ENCODE measurements at places on chromosomes 4 and X.

DNA sequence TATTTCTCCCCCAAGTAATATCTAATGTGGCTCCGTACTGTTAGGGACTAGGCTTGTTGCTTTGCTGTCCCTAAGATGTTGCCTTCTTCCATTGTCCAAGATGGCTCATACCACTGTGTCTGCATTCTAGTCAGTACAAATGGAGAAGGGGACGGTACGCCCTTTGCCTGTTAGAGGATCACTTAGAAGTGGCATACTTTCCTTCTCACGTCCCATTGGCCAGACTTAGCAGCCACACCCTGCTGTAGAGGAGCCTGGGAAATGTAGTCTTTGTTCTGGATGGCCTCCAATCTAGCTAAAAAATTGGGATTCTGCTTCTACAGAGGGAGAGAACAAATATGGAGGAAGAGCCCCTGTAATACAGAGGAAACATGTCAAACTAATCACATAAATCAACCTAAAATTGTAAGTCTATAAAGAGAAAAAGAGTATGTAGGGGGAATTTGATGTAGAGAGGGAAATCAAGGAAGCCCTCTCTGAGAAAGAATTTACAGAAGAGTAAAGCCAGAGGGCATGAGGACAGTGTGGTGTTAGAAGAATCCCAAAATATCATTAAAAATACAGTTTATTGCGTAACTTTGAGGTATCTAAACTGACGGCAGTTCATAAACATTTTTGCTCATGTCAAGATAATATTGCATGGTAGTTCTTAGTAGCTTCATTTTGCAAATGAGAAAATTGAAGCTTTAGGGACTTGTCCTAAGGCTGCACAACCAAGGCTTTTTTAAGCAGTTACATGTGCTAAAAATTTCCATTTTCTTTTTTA lies 15.1 kb downstream of the PRIMPOL start:
- DNase-seq, result no peak

DNA sequence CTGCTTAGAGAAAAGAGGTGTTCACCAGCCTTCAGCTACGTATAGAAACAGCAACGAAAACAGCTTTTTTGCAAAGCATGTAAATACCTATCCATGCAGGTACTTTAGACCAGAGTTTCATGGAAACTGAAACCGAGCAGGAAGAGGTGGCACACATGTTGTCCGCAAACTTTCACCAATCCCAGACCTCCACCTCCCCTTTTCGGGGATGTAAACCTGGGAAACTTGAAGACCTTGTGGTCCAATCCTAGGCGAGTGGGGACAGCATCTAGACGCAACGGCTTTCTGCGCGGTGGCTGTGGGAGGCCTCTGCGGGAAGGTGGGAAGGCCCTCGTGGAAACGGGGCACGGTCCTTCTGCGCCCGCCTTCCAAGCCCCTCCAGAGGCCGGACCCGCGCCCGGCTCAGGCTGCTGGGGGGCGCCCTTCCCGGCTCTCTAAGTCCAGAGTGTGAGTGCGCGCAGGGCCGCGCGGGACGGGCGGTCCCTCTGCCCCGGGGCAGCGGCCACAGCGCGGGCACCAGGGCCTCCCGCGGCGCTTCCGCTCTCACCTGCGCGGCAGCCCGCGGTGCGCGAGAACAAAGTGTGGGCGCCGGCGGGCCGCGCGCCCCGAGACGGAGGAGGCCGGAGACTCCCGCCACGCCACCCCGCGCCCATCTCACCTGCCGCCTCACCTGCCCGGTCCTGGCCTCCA lies 830 bp upstream of the SHROOM2 start:
- no peak for DNase-seq

DNA sequence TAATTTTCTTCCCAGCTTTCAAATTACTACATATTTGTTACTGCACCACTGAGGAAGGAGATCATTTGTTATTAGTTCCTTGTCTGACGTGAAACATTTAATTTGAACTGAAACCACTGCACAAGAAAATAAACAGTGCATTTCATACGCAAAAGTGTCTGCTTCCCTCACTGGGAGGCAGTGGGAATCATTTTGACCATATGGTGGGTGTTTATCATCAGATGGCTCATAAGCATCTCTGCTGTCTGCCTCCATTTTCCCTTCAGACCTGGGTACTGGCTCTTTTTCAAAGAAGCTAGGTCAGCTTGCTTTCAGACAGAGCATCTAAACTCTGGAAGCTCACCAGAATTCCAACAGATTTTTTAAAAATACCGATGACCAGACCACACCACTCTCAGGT lies 135.2 kb downstream of the PCDH19 start:
- DNase-seq, result no peak

DNA sequence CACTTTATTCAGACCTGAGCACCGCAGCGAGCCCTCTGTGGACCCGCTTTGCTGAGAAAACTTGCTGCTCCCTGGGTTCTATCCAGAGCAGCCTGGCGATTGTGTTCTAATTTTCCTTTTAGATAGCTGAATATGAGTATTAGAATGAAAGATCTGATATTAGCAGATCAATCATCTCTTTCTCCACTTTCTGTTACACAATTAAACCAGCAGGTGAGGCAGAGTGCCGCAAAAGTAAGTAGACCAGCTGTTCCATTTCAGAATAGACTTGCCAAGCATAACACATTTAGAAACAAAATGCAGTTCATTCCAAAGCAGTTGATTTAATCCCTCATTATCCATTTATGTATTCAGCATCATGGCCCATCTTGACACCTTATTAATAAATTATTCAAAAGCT lies 58.6 kb downstream of the PALLD start:
- no peak for DNase-seq

- no peak for DNase-seq
Measured at GRCh38 chr4:143531380-143531779, 17.9 kb downstream of the SMARCA5 start.

DNA sequence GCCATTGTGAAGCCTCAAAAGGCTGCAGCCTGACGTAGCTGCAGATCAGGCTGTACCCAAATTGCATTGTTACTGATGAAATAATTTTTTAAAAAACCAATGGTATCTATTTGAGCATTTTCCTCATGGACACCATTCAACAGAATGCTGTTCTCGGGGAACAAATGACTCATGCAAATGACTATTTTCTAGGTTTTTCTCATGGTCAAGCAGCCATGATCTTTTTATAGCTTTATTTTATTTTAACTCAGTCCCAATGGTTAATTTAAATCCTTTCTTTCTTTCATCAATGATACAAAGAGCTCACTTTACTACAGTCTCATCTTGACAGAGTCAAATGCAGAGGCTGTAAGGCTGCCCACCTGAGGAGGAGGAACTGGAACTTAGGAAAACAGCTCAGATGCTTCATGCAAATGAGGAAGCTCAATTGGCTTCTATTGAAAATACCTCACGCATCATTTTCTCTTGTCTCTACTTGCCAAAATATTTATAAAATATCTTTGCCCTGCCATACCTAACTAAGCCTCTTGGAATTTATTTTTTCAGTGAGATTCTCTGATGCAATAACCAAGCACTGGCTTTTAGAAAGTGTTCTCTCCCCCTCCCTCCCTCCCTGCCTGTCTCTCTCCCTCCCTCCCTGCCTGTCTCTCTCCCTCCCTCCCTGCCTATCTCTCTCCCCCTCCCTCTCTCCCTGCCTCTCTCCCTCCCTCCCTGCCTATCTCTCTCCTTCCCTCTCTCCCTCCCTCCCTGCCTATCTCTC lies 81.0 kb downstream of the SORBS2 start:
- no peak for DNase-seq

- DNase-seq, result no peak
Measured at GRCh38 chr4:11635342-11635741, 206.6 kb upstream of the HS3ST1 start.

- no peak for DNase-seq
Measured at GRCh38 chrX:11180571-11180970, 69.4 kb downstream of the HCCS start.

GRCh38 chrX:53939127-53939526 lies 105.1 kb downstream of the PHF8 start:
- no peak for DNase-seq

DNA sequence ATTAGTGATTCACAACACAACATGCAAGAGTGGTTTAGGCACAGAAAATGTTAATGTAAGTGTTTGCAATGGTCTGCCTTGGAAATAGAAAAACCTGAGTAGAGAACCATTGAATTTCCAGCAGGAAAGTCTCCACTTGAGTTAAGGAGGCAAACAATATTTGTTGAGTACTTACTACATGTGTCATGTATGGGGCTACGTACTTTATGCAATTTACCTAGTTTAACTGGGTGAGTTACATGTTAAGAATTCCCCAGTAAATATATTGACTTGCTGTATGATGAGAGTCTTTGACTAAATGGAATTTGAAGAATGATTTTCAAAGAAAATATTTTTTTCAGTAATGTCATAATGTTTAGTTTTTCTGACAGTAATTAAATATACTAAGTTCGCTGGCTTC lies 7.8 kb upstream of the NPNT start:
- DNase-seq, result no peak

DNA sequence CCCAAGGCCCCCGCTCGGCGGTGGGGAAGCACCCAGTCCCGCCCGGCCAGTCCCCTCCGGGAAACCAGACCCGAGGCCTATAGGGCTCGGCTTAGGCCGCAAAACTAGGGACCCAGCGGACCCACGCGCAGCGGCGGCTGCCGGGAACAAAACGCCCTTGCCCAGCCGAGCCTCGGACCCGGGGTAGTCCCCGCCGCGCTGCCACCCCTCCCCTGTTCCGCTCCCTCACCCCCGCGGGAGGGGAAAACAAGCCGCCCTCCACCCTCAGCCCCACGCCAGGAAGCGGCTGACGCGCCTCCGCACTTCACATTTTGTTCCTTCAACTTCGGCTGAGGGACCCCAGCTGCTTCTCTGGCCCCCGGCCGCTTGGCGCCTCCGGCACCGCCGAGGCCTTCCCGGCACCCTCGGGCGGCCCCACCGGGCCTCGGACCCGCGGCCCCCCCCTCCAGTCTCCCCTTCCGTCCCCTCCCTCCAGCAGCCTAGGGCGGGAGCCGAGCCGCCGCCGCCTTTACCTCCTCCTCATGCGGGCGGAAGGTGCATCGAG lies 694 bp downstream of the PDS5A start:
- DNase-seq, result peak; percentile 39

- DNase-seq, result peak; percentile 83
Measured at GRCh38 chrX:68498508-68499379, at the start of gene YIPF6. Gene YIPF6 (plus strand): TSS chrX:68499051. CDS start chrX:68499067, 16 bp downstream.

GRCh38 chr4:88537709-88538108 lies 14.1 kb upstream of the PYURF start:
- DNase-seq, result no peak

- no peak for DNase-seq
Measured at GRCh38 chr4:163395055-163395454, 51.4 kb downstream of the NPY5R start.

DNA sequence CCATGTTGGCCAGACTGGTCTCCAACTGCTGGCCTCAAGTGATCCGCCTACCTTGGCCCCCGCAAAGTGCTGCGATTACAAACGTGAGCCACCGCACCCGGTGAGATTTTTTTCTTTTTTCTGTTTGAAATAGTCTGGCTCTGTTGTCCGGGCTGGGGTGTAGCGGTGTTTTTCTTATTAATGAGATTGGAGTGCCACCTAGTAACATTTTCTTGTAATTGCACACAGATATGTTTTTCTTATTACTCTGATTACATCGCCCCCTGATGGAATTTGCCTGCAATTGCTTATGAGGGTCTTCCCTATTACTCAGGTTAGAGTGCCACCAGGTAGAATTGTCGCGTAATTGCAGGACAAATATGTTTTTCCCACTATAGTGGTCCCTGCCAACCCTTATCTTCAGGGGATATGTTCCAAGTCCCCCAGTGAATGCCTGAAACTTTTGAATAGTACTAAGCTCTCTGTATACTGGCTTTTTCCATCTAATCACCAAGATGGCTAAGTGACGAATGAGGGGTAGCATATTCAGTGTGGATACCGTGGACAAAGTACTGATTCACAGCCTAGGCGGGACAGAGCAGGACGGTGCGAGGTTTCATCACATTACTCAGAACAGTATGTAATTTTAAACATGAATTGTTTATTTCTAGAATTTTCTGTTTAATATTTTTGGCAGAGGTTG lies 8.6 kb upstream of the PDHA1 start:
- no peak for DNase-seq

- DNase-seq, result no peak
Measured at GRCh38 chr4:41556526-41556925, 18.6 kb downstream of the LIMCH1 start.

DNA sequence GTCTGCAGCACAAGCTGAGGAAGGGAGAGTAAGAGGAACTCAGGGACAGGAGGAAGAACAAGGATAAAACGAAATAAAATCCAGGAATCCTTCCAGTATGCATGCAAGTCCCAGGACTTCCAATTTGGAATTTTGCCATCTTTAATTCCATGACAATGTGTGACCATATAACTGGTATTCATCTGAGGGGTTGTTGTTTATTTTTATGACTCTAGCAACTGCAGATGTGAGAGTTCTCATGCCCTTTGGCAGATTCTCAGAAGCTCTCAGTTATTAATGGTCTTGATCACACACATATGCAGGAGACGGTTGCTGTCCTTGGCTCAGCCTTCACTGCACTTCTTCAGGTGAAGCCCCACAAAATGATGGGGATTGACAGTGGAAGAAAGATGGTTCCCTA lies 148.2 kb downstream of the SMIM20 start:
- DNase-seq, result no peak

- no peak for DNase-seq
Measured at GRCh38 chr4:12071316-12071715, 642.6 kb upstream of the HS3ST1 start.

- DNase-seq, result no peak
Measured at GRCh38 chr4:2366252-2367192, 51.9 kb downstream of the ZFYVE28 start.

GRCh38 chr4:52081216-52081615 lies 30.1 kb downstream of the SPATA18 start:
- DNase-seq, result no peak

DNA sequence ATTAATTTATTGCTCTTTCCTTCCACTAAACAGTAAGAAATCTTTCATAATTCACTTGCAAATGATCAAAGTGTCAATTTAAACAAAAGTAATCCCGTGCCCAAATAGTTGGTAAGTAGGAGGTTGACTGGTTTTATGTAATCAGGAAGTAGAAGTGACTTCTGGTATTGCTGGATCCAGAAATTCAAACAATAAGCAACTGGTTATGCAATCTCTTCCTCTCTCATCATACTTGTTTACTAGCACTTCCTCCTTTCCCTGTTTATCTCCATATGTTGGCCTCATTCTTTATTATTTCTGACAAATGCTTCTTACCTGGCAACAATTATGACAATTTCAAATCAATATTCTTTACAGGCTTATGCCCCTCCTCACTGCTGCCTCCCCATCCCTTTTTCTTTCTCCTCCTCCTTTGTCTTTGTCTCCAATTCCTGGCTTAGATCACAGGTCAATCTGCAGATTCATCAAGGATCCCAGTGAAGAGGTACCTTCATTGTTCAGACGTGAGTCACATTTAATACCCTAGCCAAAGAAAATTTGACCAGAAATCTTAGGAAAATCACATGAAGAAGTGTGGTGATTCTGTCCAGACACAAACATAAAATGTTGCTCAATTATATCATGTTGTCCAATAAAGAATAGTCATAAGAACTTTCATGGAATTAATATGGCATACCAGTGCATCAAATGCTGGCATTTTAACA lies 323.2 kb upstream of the PCDH7 start:
- no peak for DNase-seq

DNA sequence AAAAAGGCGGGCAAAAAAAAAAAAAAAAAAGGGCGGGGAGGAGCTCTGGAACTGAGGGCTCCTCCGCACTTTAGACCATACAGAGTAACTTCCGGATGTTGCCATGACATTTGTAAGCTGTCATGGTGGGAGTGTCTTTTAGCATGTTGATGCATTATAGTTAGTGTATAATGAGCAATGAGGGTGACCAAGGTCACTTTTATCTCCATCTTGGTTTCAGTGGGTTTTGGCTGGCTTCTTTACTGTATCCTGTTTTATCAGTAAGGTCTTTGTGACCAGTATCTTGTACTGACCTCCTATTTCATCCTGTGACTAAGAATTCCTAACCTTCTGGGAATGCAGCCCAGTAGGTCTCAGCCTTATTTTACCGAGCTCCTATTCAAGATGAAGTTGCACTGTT lies 193.4 kb downstream of the UGT8 start:
- no peak for DNase-seq
